Stimulated activated CD4-positive, alpha-beta T cell treated with anti-CD3 and anti-CD28 coated beads, Interleukin-12 subunit alpha, Interleukin-12 subunit beta, amount 100 ng/mL, for 24 hours (primary cell): ENCODE measurements at places on chromosomes 12 and 14.

GRCh38 chr12:26767116-26767515 lies 65.9 kb downstream of the ITPR2 start:
- DNase-seq: no peak

DNA sequence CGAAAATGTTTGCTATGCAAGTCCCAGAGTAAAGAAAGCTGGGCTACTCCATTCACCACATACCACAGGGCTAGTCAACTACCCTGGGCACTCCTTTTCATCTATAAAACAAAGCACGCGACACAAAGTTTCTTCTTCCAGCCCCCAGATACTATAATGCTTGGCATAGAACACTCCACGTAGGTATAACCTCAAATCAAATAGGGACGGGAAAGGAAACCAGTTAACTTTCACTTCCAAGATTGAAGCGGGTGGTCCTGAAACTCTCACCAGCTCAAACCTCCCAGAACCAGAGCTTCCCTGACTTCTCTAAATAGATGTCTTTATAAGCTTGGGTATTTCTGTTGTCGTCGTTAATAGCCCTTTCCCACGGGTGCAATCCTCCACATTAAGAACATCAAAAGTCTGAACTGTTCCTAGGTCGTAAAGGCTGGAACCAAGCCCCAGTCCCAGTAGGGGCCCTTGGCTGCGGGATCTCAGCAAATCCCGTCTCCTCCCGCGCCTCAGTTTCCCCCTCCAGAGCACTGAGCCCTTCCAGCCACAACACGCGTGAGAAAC lies 647 bp downstream of the LGMN start:
- DNase-seq: no peak

DNA sequence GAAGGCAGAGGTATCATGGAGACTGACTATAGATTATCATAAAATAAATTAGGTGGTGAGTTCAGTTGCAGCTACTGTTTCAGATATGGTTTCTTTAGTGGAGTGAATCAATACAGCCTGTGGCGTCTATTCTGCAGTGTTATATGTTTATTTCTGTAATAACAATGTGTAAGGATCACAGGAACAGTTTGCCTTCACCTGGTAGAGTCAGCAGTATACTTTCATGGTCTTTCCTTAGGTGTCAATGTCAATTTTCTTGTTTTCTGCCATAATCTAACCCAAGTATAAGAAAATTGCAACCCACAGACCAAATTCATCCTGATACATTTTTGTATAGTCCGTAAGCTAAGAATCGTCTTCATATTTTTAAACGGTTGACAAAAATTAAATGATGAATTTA lies 140.4 kb upstream of the ATF7IP start:
- no peak for DNase-seq

- DNase-seq: no peak
Observed at GRCh38 chr14:75220156-75220555, 43.7 kb upstream of the TMED10 start.

- no peak for DNase-seq
Observed at GRCh38 chr12:14373217-14373616, 7.7 kb downstream of the ATF7IP start.

- no peak for DNase-seq
Observed at GRCh38 chr12:78566456-78566855, 298.1 kb upstream of the SYT1 start.

- DNase-seq: no peak
Observed at GRCh38 chr14:93744876-93745275, 43.4 kb downstream of the PRIMA1 start.

- no peak for DNase-seq
Observed at GRCh38 chr14:105333020-105333490, 18.5 kb downstream of the PACS2 start.

DNA sequence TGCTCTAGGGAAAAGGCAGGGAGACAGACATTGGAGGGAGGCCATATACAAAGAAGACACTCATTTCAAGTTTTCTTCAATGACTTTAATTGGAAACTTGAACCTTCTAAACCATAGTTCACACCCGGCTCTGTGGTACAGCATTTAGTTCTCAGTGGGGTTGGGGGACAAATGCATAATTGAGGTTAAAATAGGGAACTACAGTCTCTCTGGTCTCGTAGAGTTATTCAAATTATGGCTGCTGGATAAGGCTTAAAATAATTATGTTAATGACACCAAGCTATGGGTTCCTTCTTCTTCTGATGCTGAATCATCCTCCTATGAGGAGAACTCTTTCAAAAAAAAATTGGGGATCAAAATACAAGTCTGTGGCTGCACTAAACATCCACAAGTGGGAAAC lies 3.8 kb upstream of the RPAP3 start:
- DNase-seq: no peak

GRCh38 chr12:111409780-111410430 lies 4.2 kb downstream of the SH2B3 start:
- no peak for DNase-seq

DNA sequence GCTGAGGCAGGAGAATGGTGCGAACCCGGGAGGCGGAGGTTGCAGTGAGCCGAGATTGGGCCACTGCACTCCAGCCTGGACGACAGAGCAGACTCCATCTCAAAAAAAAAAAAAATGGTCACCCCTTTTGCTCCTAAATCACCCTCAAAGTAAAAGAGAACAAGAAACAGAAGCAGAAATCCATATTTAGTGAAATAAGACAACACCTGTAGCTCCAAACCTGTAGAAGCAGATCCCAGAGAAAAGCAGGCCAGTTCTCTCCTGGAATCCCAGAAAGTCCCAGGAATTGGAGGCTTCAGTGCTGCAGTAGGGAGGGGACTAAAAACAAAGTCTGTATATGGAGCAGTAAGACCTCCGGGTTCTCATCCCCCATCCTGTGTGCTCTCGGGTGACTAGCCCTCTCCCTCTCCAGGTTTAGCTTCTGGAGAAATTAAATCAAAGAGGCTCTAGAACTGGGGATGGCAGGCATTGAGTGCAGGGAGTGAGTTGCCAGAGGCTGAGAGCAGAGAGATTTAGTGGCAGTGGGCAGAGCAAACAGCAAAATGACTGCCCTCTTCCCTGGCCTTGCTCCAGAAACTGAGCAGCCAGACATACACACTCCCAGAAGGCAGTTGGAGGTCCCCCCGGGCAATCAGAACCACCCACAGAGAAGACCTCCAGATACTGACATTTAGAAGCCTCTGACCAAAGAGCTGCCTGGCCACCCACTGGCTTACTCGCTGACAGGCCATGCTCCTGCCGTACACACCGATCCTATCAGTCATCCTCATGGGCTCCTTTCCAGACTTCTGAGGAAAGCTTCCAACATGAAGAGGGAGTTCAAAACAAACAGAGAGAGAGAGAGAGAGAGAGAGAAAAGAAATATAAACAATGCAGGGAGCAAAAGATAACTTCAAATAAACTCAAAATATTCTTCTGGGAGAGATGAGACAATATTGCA lies 6.3 kb upstream of the MLXIP start:
- DNase-seq: no peak

- no peak for DNase-seq
Observed at GRCh38 chr14:74333909-74334308, 14.4 kb upstream of the VRTN start.

DNA sequence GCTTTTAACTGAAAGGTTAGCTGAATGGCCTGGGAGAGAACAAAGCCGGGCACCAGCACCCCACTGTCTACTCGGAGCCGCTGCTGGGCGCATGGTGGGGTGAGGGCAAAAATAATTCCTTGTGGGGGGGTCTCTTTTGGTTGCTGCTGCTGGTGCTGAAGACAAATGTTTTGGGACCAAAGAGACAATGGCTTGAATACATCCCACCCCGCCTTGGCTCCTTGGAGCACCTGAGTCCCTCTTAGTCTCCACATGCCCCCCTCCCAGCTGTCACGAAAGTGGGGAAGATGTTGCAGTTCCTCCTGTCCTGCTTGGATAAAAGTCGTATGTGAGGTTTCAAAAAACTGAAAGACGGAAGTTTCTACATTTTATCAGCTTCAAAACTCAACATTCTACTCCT lies 85.0 kb downstream of the PIWIL1 start:
- no peak for DNase-seq

GRCh38 chr12:104722601-104723534 lies 235.2 kb downstream of the SLC41A2 start:
- DNase-seq: no peak

DNA sequence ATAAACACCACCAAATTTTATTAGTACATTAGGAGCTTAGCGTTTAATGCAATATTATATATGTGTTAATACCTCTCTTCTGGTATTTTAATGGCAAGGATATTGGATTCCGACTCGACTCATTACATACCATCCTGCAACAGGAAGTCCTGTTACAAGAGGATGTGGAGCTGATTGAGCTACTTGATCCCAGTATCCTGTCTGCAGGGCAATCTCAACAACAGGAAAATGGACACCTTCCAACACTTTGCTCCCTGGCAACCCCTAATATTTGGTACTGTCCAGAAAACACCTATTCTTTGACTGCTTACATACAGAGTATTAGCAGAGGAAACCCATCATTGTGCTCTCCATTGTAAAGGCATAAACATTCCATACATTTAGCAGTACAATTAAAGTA lies 45.2 kb downstream of the VEZT start:
- no peak for DNase-seq

DNA sequence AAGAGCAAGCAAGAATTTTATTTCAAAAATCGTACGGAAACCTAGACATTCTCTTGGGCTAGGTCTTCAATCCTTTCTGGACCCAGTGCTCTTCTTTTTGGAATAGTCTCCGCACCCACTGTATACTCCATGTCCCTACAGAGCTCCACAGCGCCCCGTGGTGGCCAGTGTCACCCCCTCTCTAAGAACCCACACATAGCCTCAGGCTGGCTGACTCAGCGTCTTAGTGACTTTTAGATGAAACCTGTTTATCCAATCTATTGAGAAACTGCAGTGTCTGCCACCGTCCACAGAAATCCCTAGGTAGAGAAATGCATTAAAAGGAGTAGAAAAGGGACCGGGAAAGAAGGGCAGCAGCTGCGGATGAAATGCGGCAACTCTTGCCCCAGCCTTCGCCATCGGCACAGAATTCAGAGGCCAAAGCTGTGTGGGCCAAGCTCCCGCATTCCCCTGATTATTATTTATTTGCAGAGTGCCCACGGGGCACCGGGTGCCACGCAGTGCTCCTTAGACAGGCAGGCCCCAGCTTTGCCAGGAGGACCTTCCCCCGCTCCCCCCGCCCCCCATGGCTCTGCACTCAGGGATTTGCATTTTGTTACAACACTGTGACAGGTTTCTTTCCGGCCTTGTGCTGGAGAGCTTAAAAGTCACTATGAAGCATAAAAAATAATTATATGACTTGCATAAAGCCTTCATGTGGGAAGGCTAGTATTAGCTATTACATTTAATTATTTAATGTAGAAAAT lies 170.1 kb upstream of the FKBP4 start:
- no peak for DNase-seq

GRCh38 chr14:99122521-99123125 lies 149.4 kb downstream of the BCL11B start:
- no peak for DNase-seq

- DNase-seq: no peak
Observed at GRCh38 chr14:65981192-65981843, 504.9 kb upstream of the CCDC196 start.

GRCh38 chr12:56127485-56127887 lies 581 bp upstream of the ESYT1 start:
- DNase-seq: no peak

DNA sequence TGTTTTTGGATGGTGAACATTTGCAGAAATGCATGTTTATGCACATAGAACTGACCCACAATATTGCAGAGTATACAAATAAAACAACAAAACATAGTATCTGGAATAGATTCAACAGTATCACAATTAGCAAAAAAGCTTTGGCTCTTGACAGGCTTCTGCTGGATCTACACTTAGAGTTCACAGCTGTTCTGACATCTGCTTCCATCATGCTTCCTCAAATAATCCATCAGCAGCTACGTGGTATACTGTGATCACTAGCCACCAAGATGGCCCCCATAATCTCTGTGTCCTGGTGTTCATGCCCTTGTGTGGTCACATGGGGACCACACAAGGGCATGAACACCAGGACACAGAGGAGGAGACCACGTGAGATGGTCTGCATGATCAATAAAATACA lies 166.6 kb upstream of the CCDC198 start:
- no peak for DNase-seq

- no peak for DNase-seq
Observed at GRCh38 chr12:104750061-104750460, 208.0 kb downstream of the SLC41A2 start.

DNA sequence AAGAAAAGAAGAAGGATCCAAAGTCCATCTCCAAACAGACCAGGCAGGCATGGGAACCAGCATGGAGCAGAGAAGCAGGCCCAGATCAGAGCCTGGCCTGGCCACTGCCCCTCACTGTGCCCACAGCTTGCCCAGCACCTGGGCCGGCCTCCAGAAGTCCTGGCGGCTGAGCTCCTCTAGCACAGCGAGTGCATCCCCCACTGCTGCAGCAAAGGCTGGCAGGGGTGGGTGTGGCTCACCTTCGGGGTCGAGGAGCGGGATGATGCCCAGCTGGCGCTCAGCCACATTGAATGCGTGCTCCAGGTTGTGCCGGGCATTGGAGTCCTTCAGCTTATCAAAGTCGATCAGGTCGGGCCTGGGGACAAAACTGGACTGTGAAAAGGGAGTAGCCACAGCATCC lies 78.7 kb downstream of the SPTB start:
- DNase-seq: no peak

- no peak for DNase-seq
Observed at GRCh38 chr12:18066666-18067065, 23.3 kb downstream of the RERGL start.

- DNase-seq: no peak
Observed at GRCh38 chr12:78802593-78802992, 62.0 kb upstream of the SYT1 start.

DNA sequence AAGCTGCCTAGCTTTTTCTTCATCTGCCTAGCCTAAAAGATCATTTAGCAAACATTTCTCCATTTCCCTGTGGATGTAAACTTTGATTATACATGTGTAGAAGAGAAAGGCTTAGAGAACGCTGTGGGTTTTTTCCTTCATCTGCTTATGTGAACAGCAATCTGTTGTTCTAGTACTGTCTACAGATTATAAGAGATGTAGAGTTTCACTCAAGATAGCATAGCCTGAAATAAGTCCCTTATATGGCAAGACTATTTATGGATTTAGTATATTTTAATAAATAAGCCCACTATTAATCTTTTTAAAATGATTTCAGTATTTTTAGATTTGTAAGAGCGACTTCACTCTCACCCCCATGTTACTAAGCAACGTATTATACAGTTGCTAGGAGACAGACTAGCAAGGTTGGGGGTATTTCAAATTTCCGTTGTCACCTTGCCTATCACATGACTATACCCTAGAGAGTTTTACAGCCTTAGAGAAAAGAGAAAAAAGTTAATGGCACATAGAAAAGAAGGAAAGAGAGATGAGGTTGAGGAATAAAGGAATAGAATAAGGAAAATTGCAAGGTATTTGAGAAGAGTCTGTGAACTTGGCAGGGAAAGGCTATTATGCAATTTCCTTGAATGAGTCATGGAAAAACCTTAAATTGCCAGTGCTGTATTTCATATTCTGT lies 12.2 kb upstream of the TUBA1A start:
- no peak for DNase-seq
